ENCODE measurements at places on chromosomes 11 and 22. TPM values are rescaled to one million over a fixed set of nuclear protein-coding genes. Genes with fewer than 3 reads are reported as not detected.
A peak's percentile ranks its signal among the peaks of the same experiment; 100 is the strongest.

SPTBN2 gene
- total RNA-seq: 7.5 TPM

GRCh38 chr22:18970176-18970947, 34.3 kb upstream of the PRODH start:
- no peak for DNase-seq

LRRC74B gene
- not detected for total RNA-seq

DNA sequence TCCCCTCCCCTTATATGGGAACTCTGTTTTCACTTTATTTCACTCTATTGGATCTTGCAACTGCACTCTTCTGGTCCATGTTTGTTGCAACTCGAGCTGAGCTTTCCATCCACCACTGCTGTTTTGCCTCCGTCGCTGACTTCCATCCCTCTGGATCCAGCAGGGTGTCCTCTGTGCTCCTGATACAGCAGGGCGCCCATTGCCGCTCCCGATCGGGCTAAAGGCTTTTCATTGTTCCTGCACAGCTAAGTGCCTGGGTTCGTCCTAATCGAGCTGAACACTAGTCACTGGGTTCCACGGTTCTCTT, 11.1 kb upstream of the CCDC117 start:
- DNase-seq: no peak

GP1BB gene
- total RNA-seq: 1.7 TPM

MYBPC3 gene
- total RNA-seq: 0.06 TPM

DNA sequence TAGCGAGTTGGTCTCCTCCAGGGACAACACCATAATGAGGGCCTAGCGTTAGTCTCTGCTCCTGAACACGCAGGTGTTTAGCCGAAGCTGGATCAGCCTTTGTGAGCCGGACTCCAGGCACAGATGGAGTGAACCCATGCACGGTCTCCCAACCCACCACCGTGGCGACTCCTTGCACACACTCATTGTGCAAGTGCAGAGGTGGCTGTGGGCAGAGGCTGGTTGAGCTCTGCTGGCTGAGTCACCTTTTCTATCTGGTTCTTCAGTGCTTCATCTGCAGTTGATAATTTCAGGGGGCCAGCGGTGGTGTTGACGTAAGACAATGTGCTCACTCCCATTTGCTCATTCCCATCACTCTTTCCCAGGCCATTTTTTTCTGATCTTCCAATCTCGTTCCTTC, 72.1 kb upstream of the SLC22A12 start:
- no peak for DNase-seq

GRCh38 chr11:85665733-85666132, 804 bp upstream of the CREBZF start:
- no peak for DNase-seq

OR5J2 gene
- total RNA-seq: not detected

- no peak for DNase-seq
Measured at GRCh38 chr11:77699425-77699824, 61.8 kb upstream of the CLNS1A start.

DNA sequence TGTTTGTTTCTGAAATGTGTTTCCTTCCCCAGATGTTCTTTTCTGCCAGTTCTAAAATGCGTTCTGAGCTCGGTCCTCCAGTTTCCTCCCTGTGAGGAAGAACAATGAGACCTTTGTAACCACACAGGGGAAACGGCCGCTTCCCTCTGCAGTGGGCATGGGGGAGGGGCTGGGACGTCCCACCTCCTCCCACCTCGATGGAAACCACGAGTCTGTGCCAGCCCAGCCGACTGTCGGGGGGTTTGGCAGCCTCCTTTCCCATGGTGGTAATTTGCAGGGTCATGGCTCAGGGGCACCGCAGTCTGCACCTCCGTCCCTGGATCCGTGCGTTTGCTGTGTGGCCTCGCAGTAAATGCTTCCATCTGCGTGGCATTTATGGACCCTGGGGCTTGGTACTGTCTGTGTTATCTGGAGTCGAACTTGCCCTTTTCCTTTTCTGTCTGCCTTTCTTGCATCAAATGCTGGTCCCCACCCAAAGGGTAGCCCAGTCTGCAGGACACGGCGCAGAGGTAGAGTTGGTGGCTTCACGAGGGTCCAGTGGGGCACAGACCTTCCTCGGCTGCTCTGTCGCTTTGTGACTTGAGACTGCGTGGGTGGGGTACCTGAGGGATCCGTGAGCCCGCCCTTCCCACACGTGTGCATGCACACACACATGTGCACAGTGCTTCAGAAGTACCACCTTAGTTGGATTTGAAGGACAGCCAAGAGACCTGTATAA, 16.1 kb downstream of the LRP5 start:
- no peak for DNase-seq

HEPHL1 gene
- 0.42 TPM for total RNA-seq

KCNK7 gene
- total RNA-seq: 1.2 TPM

- no peak for DNase-seq
Measured at GRCh38 chr11:24793479-24793878, 296.6 kb downstream of the LUZP2 start.

DNA sequence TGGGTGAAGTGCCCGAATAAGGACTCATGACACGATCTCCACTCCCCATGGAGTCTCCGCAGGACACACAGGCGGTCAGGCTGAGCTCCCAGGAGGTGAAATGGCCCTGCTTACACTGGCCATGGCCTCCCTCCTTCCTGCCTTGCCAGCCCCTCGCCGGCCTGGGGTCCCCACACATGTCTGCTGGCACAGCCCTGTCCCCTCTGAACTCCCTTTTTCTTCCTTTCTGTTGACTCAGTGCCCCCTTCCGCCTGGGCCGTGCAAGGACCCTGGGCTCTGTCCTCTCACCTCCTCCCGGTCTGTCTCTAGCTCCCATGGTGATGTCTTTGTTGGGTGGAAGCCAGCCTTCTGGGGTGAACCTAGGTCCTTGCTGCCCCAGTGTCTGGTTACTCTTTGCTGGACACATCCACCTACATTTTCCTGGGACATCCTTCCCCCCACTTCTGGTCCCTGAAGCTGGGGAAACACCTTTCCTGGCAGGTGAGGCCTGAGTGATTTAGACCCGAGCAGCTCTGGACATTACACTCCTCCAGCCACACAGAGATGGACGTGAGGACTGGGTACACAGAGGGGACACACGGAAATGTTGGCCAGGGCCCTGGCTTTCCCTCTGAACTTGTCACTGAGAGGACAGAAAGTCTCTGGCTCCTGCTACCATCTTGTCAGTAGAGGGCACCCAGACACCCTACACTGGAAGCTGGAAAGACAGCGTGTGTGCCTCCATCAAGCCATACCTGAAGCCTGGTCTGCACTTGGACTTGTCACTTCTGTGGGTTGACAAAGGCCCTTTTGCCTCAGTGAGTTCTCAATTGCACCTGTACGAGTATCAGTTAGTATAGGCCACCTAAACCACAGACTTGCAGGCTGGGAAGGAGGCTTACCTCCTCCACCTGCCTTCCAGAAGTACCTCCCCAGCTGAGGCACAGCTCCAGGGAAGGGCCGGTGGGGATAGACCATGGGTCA, 864.3 kb downstream of the TBC1D22A start:
- DNase-seq: peak; percentile 72

PRR5L gene
- total RNA-seq: 1.7 TPM

GRCh38 chr11:13836666-13837065, 125.9 kb upstream of the SPON1 start:
- no peak for DNase-seq

DNA sequence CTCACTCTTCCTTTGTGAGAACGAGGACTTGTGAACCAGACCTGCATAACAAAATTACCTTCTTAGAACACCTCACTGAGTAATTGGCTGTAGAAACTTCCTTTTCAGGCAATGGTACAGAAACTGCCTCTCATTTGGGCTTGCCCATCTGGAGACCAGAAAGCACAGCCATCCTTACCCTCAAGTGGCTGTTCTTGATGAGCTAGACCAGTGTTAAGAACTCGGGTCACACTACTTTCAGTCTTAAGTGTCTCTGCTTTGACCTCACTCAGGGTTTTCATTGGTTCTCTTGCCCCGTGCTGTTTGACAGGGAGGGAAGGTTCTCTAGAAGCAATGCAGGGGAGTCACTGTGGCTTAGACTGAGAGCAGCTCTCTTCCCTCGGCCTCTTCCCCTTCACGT, 29.3 kb downstream of the NAT10 start:
- no peak for DNase-seq

CTSF gene
- 109 TPM for total RNA-seq

DNA sequence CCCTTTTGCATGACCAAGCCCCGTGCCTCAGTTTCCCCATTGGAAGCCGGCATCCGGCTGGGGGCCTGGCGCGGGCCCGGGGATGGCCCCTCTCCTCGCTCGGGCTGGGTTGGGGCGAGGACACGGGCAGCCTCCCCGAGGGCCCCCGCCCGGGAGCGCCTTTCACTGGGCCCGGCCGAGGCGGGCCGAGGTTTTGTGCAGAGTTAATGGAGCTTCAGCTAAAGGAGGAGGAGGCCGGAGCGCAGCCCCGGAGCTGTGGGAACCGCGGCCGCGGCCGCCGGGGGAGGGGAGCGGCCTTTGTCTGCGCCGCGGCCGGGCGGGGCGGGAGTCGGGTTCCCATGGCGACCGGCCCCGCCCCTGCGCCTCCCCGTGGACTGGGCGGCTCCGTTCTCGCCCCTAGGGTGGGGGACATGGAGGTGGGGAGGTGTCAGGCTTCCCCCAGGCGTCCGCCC, 1.4 kb upstream of the MAPK11 start:
- no peak for DNase-seq

GRCh38 chr11:62919476-62919875, 1.7 kb downstream of the CHRM1 start:
- DNase-seq: no peak

DNA sequence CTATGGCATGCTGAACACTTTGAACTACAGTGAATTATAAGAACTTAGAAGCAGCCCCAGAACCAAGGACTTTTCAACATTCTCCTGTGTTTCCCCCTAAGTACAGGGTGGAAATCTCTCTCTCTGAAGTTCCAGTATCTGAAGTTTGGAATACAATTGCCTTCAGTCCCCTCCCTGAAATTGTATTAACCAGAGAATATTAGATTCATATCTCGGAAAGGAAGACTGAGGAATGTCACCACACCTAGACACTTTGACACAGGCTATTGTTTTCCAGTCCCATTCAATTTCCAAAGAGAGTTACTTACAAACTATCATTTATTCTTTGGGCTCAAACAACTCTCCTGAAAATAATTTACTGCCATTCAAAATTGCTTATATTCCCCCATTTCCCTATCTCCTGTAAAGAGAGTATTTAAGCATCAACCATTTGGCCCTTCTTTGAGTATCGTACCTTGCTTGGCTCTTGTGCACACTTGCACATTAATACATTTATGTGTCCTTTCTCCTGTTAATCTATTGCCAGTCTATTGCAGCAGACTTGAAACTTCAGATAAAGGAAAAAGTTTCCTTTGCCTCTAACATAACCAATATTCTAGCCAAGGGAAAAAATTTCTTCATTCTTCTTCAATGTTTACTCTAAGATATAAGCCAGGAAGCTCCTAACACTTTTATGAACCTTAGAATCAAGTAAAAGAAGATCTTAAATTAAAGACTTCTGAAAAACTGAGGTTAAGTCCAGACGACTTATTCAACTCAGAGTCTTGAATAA, 402.4 kb upstream of the DDI1 start:
- DNase-seq: no peak

GRCh38 chr11:129377739-129378138, 2.1 kb downstream of the BARX2 start:
- no peak for DNase-seq

DNA sequence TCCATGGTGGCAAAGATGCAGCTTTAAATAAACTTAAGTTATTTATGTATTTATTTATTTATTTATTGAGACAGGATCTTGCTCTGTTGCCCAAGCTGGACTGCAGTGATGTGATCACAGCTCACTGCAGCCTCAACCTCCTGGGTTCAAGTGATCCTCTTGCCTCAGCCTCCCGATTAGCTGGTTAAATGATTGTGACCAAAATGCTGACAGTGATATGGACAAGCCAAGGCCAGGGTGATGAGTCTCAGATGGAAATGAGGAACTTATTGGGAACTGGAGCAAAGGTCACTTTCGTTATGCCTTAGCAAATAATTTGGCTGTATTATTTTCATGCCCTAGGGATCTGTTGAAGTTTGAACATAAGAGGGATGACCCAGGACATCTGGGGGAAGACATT, 9.3 kb upstream of the LRP5 start:
- no peak for DNase-seq

DNA sequence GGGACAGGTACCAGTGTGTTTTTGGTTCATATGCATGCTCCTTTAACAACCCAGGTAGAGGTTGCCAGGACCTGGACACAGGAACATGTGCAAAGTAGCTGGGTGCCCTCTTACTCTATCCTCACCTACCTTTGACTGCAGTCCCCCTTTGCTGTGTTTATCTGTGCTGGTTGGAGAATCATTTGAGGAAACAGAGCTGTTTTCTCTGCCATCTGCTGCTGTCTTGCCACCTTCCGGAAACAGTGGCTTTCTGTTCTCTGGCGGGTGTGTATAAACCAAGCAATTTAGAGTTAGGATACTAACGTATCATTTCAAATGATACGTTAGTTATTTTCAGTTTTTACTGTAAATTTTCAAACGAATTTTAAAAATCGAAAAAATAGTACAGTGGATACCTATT, 171.9 kb upstream of the TTC12 start:
- DNase-seq: no peak

DNA sequence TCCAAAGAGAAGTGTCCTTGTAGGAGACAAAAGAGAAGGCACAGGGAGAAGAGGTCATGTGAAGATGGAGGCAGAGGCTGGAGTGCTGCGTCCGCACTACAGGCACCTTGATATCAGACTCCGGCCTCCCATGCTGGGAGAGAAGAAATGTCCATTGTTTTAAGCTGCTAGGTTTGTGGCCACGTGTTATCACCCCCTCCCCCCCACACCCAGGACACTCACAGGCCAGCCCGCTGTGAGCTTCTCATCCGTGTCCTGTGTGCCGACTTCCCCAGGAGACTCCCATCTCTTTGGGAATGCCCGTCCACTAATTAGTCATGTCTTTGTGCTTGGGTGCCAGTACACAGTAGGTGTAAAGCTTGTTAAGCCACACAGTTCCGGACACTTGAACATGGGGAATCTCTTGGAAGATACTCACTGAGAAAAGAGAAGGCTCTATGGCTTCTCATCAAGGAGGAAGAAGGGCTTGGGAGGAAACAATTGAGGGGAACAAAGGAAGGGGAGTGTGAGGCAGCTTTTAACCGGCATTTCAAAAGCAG, 1234.7 kb downstream of the TBC1D22A start:
- no peak for DNase-seq

DNA sequence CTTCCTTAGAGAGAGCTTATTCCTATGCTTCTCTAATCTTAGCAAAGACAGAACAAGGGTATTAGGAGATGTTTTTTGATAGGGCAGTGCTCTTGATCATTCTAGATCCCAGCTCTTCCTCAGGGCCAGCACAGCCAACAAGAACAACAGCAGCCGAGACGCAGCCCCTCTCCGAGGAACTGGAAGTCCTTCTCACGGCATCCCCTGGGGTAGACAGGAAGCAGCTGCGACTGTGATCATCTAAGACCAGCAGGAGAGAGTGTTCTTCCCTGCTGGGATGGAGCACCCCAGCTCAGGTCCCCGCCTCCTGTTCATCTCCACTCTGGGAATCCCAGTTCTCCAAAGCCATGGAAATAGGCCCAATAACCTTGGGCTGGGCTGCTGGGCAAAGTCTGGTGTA, 29.6 kb downstream of the IRAG1 start:
- DNase-seq: no peak
